GM03348 (cell line): ENCODE measurements at places on chromosomes 3 and 15.
A peak's percentile ranks its signal among the peaks of the same experiment; 100 is the strongest.

GRCh38 chr15:98738689-98739401 lies 90.5 kb downstream of the IGF1R start:
- DNase-seq: no peak

DNA sequence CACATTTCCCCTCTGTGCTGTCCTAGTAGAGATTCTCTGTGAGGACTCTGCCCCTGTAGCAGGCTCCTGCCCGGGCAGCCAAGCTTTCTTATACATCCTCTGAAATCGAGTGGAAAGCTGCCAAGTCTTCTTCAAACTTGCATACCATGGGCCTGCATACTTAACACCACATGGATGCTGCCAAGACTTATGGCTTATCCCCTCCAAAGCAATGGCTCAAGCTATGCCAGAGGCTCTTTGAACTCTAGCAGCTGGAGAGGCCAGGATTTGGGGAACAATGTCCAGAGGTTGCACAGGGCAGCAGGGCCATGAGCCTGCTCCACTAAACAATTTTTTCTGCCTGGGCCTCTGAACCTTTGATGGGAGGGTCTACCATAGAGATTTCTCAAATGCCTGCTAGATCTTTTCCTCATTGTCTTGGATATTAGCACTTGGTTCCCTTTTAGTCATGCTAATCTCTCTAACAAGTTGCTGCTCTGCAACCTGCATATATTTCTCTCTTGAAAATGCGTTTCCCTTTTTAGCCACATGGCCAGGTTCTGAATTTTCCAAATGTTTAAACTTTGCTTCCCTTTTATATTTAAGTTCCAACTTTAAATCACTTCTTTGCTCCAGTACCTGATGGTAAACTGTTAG lies 6.1 kb upstream of the PLSCR4 start:
- DNase-seq: no peak

DNA sequence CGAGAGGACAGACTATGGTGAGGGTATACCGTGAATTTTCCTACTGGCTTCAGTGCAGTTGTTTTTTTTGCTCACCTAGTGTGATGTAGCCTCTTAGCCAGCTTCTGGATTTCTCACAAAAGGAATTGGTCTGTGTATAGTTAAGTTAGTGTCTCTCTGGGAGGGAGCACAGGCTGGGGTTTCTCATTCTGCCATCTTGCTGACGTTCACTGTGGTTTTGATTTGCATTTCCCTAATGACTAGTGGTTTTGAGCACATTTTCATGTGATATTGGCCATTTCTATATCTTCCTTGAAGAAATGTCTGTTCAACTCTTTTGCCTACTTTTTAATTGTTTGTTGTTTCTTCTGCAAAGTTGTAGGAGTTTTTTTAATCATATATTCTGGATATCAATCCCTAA lies 2.2 kb upstream of the CD86 start:
- no peak for DNase-seq

- peak; percentile 37 for DNase-seq
Observed at GRCh38 chr15:89112341-89112971, 24.2 kb downstream of the ABHD2 start.

DNA sequence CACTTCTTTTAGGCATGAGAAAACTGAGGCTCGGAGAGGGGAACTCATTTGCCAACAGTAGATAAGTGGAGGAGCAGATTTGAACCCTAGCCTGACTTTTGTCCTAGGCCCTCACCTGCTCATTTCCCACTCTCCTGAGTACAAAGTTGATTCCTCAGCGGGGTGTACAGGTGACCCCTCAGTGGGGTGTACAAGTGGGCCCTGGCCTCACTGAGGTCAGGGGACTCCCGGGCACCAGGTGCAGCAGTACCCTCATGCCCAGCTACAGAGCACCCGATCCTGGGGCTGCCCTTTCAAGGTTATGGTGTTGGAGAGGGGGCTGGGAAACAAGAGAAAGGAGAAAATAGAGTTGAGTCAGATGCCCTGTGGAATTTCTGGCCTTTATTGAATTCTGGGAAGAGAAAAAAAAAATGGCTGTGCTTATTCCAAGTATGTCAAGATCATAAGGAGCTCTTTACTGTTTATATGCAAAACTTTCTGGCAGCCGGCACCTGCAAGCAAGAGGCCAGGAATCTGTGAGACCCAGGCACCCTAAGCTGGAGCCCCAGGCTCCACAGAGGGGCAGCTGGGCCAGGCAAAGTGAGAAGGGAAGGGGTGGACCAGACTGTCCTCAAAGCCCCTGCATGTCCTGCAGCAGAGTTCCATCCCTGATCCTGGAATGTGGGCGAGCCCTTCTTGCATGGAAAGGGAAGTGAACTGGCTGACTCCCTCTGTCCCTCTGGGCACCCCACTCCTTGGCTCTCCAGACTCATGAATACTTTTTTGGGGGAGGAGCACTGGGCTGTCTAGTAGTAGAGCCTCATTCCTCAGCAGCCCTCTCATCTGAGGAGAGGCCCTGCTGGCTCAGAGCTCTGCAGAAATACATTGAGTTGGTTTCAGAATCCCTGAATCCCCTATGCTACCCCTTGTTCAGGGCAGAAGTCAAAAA lies 43.1 kb downstream of the AMOTL2 start:
- peak; percentile 84 for DNase-seq

GRCh38 chr3:62370112-62370857 lies 3.1 kb downstream of the FEZF2 start:
- DNase-seq: no peak

- DNase-seq: no peak
Observed at GRCh38 chr3:46278816-46279672, 36.8 kb downstream of the CCR3 start.

- no peak for DNase-seq
Observed at GRCh38 chr15:33526532-33526931, 215.8 kb downstream of the RYR3 start.

DNA sequence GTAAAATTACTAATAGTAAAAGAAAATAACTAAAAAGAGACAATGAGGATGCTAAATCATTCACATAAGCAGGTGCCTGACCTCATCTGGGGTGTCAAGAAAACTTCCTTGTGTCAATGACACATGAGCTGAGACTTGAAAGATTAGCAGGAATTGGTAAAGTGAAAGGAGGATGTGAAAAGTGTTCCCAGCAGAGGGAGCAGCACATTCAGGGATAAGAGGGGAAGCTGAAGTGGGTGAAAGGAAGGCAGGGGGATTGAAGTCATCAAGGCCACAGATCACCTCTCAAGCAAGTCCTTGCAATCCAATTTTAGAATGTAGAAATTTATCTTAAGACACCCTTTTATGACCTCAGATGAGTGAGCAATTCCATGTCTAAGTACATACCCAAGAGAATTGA lies 60.2 kb upstream of the ACP3 start:
- peak; percentile 9 for DNase-seq

GRCh38 chr3:190131329-190131728 lies 10.6 kb upstream of the P3H2 start:
- no peak for DNase-seq
